ENCODE measurements at places on chromosomes 7 and 10.
A peak's percentile ranks its signal among the peaks of the same experiment; 100 is the strongest.

DNA sequence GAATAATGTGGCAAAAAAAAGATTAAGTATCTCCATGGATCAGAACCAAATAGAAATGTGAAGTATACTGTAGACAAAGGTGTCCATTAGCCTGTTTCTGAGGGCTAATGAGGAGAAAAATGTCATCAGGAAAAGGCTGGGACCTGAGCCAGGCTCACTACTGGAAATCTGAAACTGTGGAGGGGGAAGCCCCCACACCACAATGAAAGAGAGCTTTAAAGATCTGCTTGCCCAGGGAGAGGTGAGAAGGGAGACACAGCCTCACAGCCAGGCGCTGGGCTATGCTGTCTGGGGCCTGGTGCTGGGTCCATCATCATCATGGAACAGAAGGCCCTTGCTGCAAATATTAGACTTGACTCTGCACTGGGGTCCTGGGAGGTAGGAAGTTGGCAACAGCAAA is 90.4 kb downstream of the OSBPL3 start:
- no peak for DNase-seq

DNA sequence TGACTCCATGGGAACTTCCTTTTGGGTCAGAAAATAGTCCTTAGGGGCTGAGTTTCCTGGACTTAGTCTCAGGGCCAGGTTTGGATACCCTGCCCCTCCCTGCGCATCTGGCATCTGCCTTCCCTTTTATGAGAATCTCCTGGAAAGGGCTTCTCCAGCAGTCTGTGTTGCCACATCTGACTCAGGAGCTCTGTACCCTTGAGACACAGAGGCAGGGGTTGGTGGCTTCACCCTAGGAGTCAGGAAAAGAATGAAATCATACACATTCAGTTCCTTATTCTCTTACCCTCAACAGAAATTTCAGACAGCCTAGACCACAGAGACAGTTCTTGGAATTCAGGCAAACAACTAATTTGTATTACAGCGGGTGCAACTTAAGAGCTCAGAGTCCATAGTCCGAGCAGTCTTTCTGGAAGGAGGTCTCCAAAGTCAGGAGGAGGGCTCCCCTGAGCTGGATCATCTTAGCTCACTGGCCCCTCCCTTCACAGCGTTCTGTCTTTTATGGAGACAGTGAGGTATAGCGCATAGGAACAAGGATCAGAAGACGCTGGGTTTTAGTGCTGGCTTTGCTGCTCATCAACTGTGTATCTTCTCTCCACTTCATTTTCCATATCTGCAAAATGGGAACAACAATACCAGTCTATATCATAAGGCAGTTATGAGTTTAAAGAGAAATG is 3.0 kb upstream of the PLAU start:
- no peak for DNase-seq

DNA sequence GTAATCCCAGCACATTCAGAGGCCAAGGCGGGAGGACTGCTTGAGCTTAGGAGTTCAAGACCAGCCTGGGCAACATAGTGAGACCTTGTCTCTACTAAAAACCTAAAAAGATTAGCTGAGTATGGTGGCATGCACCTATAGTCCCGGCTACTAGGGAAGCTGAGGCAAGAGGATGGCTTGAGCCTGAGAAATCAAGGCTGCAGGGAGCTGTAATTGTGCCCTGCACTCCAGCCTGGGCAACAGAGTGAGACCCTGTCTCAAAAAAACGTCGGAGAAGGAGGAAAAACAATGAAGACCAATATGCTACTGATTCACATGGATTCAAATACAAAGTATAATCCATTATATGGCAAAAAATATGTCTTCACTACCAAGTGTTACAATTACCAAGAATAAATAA is 13.6 kb downstream of the ZC3HAV1L start:
- no peak for DNase-seq

DNA sequence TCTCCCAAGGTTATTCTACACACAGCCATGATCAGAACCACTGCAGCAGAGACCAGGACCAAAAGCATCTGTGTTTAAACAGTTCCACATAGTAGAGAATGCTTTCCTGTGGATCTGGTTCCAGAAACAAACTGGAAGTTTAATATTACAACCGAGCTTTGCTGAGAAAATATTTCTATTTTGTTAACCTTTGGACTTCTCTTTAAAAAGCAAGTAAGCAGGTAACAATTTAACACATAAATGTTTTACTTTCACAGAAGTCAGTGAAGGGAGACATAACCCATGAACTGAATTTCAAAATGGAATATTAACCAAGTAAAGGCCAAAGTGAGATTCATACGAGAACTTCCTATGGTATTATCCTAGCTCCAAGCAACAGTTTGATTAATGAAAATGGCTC is 98.6 kb upstream of the PHYHIPL start:
- DNase-seq = no peak

- peak; percentile 84 for DNase-seq
These were observed 11.8 kb upstream of the RRP12 start for GRCh38 chr10:97412891-97413304.
